HCT116 (cell line): ENCODE measurements at places on chromosomes 1 and 21.

GRCh38 chr1:28119556-28119955, 31.1 kb upstream of the EYA3 start:
- no peak for DNase-seq

- DNase-seq: peak; percentile 10
These were observed 490.8 kb upstream of the ADGRL4 start for GRCh38 chr1:79497193-79497773.

- DNase-seq: no peak
These were observed 41.3 kb downstream of the ADAMTS5 start for GRCh38 chr21:26925636-26926035.

DNA sequence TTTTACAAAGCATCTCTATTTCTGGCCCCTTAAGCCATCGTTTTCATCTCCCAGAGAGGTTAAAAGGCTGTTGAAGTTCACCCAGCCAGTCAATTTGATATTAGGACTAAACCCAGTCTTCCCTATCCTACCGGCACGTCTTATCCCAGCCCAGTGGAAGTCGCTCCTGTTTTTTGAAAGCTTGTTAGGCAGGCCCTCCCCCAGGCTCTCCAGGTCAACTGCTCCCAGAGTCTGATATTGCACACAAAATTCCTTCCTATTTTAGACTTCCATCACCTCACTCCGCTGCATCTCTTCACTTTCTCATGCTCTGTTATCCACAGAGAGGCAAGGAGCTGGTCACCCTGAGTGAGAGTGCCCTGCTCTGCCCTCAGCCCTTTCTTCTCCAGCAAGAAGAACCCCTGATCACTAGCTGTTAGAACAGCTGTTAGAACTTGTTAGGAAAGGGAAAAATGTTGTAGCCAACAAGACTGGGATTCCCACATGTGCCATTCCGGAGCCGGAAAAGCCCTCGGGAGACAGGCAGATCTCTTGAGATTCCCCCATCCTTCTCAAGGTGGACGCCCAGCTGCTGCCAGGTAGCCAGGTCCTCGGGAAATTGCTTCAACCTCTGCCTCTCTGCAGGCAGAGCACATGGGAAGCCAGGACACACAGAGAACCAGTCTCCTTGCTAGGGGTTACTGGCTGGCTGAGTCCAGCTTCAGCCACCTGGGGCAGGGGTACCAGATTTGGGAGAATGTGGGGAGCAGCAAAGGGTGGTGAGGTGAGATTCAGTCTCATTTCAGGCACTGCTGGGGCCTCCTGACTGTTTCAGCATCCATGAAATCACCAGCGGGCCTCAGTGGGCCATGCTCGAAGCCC, 25.7 kb downstream of the PLXNA2 start:
- no peak for DNase-seq

GRCh38 chr1:112520166-112520565, 11.4 kb downstream of the WNT2B start:
- no peak for DNase-seq

GRCh38 chr1:154471304-154471703, 30.7 kb upstream of the TDRD10 start:
- no peak for DNase-seq

- DNase-seq: peak; percentile 69
These were observed 12.3 kb downstream of the PATJ start for GRCh38 chr1:61754545-61754944.

- DNase-seq: no peak
These were observed 83.0 kb downstream of the RIPK4 start for GRCh38 chr21:41683815-41684214.

- DNase-seq: no peak
These were observed 1176.1 kb upstream of the ADGRL2 start for GRCh38 chr1:80624682-80625081.

GRCh38 chr1:231792634-231793033, 166.0 kb downstream of the DISC1 start:
- DNase-seq: no peak

- DNase-seq: no peak
These were observed 6.6 kb downstream of the KIAA2013 start for GRCh38 chr1:11919621-11920020.
